ENCODE measurements at places on chromosomes 1 and 21.

- no peak for DNase-seq
Measured at GRCh38 chr21:34642211-34643075, 26.4 kb upstream of the CLIC6 start.

- no peak for DNase-seq
Measured at GRCh38 chr1:1841575-1841995, 49.3 kb downstream of the GNB1 start.

- no peak for DNase-seq
Measured at GRCh38 chr1:183983371-183984105, 54.0 kb downstream of the COLGALT2 start.

GRCh38 chr1:94823116-94823515 lies 3.0 kb downstream of the SLC44A3 start:
- DNase-seq = no peak

- DNase-seq = no peak
Measured at GRCh38 chr1:14372526-14372925, 226.0 kb upstream of the KAZN start.

DNA sequence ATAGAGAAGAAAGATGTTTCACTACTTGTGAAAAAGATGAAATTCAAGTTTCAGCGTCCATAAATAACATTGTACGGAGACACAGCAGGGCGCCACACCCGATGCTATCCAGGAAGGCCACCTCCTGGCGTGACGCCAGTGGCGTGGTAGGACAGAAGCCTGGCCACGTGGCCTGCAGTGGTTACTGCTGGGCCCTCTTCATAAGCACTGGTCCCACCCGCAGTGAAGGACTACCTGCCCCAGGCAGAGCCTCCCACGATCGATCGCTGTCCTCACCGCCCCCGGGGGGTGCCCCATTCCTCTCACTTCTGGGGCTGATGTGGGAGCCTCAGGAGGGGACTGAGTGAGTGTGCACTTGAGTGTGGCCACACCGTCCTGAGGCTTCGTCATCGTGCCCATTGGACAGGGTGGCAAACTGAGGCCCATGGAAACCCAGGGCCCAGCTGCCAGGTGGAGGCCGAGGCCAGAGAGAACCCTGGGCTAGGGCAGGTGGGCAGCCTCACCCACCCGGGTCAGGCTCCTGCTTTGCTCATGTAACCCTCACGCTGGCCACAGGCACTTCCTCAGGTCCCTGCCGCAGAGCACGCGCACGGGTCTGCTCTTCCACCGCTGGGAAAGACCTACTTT lies 11.7 kb upstream of the HES5 start:
- no peak for DNase-seq

- no peak for DNase-seq
Measured at GRCh38 chr1:245648749-245649522, 494.2 kb downstream of the KIF26B start.

DNA sequence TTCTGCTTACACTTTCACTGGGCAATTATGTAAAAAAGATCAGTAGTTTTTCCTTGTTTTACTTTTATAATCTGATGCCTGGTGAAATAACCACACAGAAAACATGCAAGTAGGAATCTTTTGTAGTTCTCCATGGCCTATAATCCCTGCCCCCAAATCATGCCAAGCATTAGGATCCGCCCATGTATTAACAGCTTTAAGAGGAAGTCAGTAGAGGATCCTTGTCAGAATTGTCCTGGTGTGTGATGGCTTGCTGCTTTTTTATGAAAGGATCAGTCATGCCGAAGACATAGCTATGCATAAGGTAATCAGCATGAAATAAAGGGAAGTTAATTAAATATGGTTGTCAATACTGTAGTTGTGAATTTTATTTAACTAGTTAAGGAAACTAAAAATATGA lies 20.0 kb downstream of the ADGRL2 start:
- no peak for DNase-seq

DNA sequence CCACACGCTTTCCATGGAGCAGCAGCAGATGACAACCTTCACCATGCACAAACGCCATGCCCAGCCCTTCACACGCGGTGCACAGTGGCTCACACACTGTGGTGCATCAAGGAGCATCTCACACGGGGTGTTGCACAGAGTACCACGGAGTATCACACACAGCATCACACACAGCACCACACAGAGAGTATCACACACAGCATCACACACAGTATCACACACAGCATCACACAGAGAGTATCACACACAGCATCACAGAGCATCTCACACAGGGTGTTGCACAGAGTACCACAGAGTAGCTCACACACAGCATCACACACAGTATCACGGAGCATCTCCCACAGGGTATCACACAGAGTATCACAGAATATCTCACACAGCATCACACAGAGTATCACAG lies 122.2 kb upstream of the RAB4A start:
- DNase-seq = no peak

DNA sequence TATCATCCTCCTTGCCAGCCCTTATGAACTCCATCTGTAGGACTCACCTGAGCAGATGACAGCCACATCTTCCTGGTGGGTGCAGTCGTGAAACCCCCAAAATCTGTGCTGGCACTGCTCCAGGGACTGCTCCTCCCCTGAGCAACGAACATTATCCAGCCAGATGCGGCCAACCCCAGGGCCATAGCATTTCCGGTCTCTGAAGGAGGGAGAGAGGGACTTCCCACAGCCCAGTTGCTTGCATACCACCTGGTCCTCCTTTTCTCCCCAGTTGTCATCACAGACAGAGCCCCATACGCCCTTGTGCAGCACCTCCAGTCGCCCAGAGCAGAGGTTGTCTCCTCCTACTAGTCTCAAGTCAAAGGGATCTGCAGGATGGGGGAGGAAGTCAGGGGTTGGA lies 8.5 kb downstream of the CD5L start:
- no peak for DNase-seq

DNA sequence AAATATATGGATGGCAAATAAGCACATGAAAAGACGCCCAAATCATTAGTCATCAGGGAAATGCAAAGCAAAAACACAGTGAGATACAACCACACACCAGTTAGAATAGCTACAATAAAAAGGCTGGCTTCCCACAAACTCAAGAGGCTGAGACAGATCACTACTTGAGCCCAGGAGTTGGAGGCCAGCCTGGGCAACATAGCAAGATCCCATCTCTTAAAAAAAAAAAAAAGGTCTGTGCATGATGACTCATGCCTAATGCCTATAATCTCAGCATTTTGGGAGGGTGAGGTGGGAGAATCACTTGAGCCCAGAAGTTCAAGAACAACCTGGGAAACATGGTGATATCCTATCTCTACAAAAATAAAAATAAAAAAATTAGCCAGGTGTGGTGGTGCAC lies 19.8 kb downstream of the LDLRAD1 start:
- no peak for DNase-seq

- no peak for DNase-seq
Measured at GRCh38 chr1:111750856-111751255, 4.8 kb upstream of the DDX20 start.

- no peak for DNase-seq
Measured at GRCh38 chr1:211521102-211521815, 29.3 kb upstream of the RD3 start.

- DNase-seq = no peak
Measured at GRCh38 chr1:118042501-118042900, 113.0 kb downstream of the WDR3 start.

- DNase-seq = no peak
Measured at GRCh38 chr1:219837994-219838294, 90.4 kb downstream of the SLC30A10 start.

DNA sequence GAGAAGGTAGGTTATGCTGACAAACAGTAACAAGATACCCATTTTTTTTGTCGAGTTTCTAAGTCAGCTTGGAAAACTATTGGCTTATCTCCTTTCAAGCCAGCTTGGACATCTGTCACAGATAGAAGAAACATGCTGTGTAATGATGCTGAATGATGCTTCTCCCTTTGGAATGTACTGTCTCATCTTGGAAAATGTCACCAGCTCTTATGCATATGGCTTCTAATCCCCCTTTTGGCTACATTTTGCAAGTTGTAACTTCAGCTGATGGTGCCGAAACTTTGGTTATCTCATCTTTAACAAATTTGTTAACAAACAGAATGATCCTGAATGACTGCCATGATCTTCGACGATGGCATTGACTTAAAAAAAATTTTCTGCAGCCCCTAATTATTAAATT lies 68.8 kb upstream of the ST6GALNAC3 start:
- no peak for DNase-seq

DNA sequence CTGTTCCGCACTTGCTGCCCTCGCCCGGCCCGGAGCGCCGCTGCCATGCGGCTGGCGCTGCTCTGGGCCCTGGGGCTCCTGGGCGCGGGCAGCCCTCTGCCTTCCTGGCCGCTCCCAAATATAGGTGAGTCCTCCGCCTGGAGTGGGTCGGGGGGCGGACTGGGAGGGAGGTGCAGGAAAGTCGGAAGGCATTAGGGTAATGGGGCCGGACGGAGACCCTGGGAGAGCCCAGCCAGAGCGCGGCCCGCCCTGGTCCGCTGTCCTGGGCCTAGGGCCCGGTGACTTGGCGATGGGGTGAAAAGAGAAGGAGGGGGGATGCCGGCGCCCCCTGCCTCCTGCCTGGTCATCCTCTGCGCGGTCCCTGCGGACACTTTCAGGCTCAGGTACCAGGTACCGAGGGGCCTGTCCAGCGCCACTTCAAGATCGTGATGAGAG lies 243 bp downstream of the ADAM15 start:
- DNase-seq = no peak

DNA sequence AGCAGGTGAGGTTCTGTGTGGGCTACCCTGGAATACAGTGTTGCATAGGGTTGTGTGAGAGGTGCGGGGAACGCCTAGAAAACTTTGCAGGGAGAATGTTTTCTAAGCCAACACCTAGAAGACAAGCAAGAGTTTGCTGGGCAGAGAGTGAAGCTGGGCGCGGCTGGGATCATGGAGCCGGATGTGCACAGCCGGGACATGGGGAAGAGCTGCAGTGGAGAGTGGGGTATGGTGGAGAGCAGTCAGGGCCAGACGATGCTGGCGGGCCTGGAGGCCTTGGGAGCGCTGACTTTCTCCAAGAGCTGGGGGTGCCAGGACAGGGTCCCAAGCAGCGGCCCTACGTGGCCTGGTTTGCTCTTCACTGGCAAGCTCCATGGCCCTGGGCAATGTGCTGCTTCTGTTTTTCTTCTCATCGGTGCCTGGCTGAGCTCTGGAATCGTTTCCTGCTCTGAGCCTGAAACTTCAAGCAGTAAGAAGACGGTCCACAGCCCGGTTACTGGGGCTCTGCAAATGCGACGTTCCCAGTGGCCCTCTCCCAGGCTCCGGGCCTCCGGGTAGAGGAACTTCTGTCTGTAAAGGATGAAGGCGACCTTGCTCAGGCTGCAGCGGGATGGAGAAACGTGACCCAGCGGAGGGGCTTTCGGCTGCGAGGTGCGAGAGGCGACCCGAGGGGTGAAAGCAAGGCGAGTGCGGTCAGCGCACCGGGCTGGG lies 51.9 kb upstream of the CD34 start:
- DNase-seq = no peak

- no peak for DNase-seq
Measured at GRCh38 chr1:111768023-111768422, 12.3 kb downstream of the DDX20 start.

- no peak for DNase-seq
Measured at GRCh38 chr1:246152986-246153431, 354.1 kb downstream of the SMYD3 start.

- DNase-seq = no peak
Measured at GRCh38 chr1:204408074-204408507, 3.5 kb downstream of the PPP1R15B start.

DNA sequence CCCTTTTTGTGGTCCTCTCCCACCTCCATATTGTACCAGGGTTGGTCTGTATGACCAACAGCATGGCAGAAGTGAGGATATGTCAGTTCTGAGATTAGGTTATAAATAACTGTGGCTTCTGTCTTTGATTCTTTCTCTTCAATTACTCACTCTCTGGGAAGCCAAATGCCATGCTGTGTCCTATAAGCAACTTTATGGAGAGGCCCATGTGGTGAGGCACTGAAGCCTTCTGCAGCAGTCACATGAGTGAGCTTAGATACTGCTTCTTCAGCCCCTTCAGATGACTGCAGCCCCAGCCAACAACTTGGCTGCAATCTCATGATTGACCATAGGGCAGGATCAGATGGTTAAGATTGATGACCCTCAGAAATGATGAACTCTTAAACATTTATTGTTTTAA lies 34.0 kb upstream of the SAMD13 start:
- no peak for DNase-seq

GRCh38 chr21:26686278-26686677 lies 113.2 kb upstream of the CYYR1 start:
- DNase-seq = no peak

DNA sequence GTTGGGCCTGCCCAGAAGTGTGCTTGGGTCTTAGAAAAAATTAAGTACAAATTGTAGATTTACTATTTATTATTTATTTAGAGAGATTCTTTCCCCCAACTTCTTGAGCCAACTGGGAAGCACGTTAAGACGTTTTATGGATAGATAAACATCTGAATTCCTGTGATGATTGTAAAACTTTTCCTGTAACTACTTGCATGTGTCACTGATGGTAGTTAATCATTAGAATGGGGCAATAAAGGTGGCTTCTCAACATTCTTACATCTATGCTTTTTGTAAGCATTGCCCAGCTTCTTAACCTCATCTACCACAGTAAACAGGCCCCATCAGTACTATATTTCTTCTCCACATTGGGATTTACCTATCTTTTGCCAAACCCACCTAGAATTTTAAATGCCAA lies 559.8 kb downstream of the LMO4 start:
- DNase-seq = no peak

DNA sequence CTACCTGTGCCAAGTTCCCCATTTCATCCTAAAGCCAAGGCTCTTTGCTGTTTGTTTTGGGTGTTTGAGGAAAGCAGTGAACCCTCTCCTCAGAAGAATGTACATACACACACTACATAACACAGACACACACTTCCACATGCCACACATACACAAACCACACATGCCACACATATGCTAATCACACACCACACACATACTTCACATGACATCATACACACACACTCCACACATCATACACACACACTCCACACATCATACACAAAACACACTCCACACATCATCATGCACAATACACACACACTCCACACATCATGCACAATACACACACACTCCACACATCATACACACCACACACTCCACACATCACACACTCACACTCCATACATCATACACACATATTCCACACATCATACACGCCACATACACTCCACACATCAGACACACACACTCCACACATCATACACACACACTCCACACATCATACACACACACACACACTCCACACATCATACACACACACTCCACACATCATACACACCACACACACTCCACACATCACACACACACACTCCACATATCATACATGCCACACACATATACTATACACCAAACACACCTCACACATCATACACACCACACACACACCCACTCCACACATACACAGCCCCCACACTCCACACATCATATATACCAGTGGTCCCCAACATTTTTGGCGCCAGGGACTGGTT lies 22.7 kb upstream of the ZNF436 start:
- no peak for DNase-seq

DNA sequence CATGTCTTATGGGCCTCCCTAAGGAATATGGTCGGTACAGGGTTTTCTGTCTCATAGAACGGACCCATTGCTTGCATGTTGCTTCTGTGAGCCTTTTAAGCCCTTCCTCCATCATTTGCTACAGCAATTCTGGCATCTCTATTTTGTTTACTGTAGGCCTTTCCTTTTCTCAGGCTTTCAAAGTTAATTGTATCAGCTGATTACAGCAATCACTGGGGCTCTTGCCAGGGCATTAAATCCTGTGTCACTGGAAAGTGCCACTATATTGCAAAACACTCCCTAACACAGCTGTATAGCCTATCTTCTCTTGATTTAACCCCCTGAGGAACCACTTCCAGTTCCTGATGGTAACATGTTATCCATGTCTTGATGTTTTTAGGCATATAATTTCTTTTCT lies 156.5 kb downstream of the PDE4B start:
- DNase-seq = no peak
